CD4-positive, alpha-beta T cell treated with Interleukin-15 for 1 hour (primary cell): ENCODE measurements at places on chromosomes 11 and 22.

DNA sequence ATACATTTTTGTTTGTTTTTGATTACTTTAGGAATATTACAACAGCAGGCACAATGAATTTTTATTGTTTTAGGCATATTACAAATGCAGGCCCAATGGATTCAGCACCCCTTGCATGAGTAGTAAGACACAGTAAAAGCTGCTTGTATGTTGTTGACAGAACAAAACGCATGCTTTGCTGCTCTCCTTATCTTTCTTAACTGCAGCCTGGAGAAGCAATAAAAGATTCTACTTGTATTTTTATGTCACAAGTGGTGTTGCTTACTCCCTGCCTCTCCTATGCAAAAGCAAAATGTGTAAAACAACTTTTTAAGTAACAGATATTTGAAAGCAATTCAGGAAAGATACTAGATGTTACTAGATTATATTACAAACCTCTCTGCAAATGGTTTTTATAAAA is 73.9 kb downstream of the TRPC6 start:
- no peak for DNase-seq

DNA sequence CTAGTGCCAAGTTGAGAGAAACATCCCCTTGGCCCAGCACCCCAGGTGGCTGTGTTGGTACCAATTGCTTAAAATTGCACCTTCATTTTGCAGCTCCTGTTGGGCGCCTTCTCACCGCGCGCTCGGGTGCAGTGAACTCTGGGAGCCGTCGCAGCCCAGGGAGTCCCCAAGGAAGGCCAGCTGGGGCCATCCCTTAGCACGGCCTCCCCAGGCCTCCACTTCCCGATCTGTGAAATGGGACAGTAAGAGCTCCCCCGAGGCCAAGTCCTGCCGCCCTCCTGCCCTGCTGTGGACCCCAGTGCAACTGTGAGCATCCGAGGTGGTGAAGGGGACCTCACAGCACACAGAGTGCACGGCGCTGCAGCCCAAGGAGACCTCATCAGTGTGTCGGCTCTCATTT is 1234.1 kb downstream of the BRD1 start:
- DNase-seq: no peak

DNA sequence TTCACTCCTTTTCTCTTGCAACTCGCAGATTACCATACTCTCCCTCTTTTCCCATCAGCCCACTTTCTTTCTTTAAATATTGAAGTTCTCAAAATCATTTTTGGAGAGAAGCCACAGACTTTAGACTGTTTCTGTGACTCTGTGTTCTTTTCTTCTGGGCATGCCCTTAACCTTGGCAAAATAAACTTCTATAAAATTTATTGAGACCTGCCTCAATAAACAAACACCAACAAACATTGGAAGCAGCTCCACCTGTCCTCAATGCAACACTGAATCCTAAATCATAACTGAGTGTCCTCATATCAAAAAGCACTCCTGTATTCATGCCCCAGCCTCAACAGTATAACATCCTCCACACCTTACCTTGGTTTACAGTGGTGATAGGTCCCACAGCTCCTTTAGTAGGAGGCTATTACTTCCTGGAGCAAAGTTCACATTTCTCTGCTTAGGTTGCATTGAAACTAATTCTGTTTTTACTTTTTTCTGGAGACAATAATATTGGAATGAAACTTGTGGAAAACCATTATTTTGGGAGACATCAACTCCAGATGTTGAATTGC is 320.0 kb upstream of the LRRC4C start:
- no peak for DNase-seq

DNA sequence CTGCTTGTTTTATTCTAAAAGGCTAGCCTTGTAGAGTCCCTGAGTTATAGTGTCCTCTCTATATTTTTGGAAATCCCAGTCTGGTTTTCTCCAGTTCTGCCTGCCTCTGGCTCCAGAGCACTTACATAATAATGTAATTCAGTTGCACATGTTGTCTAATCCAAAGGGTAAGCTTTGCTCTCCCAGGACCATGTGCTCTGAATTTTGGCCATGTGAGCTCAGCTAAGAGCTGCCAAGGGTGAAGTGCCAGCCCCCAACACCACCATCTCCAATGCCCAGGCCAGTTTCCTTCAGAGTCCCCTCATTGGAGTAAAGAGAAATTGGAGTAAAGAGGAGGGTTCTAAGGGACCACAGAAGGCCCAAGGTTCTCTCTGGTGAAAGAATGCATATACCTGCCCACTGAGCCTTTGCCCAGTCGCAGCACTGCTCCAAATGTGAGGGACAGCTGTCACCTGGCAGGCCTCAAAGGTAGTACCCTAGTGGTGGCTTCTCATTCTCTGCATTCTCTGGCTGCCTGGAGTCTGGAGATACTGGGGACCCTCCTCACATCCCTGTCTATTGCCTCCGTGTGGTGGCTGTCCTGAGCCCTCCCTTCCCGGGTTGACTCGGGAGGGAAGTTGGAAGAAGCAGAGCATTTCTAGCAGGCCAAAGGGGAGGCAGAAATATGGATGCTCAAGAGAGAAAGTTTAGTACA is 4.9 kb downstream of the CRY2 start:
- DNase-seq: no peak

GRCh38 chr11:120028181-120028896 is 109.6 kb downstream of the TRIM29 start:
- DNase-seq: no peak

- DNase-seq: no peak
Observed at GRCh38 chr11:33543823-33544222, 156.8 kb downstream of the C11orf91 start.

- no peak for DNase-seq
Observed at GRCh38 chr11:78259777-78260487, 71.2 kb downstream of the USP35 start.

DNA sequence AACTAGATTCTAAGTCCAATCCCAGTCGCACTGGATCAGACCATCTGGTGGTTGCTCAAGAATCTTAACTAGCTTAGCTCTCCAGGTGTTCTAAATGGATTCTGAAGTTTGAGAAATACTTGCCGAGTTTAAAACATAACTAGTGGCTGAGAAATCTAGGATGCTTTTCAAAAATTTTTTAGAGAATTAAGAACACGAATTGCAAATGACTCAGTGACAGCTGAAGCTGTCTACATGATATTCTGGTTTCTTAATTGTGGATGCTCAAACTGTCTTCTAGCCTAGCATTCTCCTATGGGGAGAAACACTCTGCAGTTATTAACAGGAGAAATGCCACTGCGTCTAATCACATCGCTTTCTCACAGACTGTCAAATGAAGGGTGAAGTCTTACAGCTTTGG is 20.2 kb upstream of the TP53AIP1 start:
- DNase-seq: no peak

- no peak for DNase-seq
Observed at GRCh38 chr11:115083144-115083806, 404.9 kb downstream of the NXPE2 start.

GRCh38 chr11:73194593-73194992 is 23.5 kb upstream of the P2RY2 start:
- no peak for DNase-seq

- DNase-seq: peak; percentile 31
Observed at GRCh38 chr22:38317995-38318715, 922 bp upstream of the CSNK1E start.

DNA sequence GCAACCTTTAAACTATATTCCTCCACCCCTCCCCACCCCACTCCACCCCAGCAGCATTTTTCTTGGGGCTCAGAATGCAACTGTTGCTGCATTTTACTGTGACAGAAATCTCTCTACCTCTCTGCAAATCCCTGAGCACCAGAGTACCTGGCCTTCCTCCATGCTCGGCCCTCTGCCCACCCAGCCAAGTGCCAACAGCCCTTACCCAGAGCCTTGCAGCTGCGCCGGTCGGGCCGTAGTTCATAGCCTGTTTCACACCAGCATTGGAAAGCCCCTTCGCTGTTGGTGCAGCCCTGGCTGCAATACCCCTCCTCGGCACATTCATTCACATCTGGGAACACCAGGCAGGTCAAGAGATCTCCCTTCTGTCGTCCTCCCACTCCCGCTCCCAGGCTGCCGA is 23.4 kb downstream of the LRP4 start:
- no peak for DNase-seq

DNA sequence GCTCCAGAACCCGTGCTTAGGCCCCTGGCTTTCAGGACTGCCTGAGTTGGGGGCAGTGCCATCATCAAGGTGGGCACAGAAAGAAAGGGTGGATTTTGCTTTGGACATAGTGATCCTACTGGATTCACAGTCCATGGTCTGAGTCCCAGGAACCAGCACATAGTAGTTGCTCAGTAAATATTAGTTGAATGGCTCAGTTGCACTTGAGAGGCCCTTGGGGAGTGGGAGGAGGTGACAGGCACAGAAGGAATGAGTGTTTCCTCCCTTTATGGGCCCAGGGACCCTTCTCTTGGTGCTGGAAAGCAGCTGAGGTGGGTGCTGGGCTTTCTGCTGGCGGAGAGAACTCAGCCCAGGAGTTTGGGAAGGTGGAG is 16.6 kb downstream of the ARHGEF17 start:
- DNase-seq: no peak

DNA sequence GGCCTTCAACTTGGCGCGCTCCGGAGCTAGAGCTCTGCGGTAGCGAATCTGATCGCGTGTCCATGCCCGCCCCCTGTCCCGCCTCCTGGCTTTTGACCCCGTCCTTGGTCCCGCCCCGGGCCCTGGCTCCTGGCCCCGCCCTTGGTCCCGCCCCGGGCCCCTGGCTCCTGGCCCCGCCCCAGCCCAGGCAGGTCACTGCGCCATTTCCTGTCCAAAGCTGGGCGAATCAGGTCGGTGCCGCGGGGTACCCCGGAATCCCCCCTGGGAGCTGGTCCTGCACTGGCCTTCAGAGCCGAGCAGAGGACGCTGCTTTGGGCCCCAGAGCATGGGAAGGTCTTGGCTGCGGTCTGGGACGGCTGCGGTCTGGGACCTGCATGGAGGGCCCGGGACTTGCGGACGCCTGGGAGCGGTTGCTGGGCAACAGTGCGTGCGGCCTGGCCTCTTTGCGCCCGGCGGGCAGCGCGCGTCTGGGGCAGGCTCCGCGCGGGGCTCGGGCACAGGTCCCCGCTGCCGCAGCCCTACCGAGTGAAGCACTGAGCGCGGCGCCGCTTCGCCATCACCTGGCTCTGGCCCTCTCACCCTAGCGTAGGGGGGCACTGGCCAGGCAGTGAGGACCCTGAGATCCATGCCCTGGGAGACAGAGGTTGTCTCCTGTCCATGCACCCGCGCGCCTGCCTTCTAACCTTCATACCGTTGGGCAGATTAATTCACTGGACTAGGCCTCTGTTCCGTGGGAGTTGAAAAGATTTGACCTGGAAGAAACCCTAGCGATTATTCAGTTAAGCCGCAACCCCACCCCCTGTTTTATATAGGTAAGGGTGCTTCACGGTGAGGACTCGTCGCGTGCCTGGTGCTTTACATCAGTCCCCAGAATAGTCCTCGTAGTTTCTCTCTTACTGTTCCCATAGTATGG is at the start of gene TTC12:
Gene TTC12 (plus strand): TSS at position 195 of the 913 bp plus-strand sequence. CDS start 1,675 bp downstream, outside the sequence.
- DNase-seq: peak; percentile 91

DNA sequence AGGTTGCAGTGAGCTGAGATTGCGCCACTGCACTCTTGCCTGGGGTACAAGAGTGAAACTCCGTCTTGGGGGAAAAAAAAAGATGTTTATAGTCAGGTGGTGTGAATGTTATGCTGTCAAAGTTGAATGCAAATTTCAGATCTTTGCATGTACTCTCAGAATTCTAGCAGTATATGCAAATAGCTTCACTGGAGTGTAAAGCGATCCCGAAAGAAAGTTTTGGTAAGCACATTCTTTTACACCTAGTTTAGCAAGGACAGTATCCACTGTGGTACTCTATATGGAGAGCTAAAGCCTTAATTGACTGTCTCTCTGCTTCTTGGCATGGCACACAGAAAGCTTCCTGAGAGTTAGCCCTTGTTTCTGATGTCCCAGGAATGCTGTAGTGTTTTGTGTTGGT is 4.0 kb downstream of the JAM3 start:
- no peak for DNase-seq

GRCh38 chr11:118264569-118265465 is 720 bp upstream of the MPZL2 start:
- no peak for DNase-seq

- DNase-seq: no peak
Observed at GRCh38 chr11:109677876-109678275, 255.9 kb downstream of the C11orf87 start.

GRCh38 chr11:129637473-129637872 is 178.2 kb upstream of the TMEM45B start:
- no peak for DNase-seq

DNA sequence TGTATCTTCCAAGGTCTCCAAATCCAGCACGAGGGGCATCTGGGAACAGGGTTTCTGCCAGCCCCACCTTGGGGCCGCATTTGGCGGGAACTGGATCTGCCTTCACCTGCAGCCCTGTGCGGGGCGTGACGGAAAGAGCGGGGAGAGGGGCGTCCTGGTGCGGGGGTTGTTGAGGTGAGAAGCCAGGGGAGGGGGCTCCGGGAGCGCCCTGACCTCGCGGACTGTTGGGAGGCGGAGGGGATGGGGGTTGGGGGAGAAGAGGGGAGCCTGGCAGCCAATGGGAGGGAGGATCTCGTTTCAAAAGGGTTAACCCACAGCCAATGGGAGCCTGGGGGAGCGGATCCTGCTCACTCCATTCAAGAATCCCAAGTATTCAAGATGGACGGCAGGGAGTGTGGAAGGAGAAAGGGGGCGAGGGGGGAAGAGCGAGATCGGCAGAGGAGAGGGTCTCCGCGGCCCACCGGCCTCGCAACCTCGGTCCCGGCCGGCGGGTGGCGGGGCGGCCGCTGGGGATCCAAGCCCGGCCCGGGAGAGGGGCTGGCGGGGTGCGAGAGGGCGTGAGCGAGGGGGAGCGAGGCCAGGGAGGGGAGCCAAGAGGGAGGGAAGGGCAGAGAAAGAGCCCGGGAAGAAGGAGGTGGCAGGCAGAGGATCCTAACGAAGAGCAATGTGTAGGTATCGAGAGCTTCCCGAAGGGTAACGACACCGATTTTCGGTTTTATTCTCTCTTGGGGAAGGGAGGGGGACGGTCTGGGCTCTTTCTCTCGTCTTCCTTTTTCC is 11.5 kb downstream of the YPEL4 start:
- no peak for DNase-seq

DNA sequence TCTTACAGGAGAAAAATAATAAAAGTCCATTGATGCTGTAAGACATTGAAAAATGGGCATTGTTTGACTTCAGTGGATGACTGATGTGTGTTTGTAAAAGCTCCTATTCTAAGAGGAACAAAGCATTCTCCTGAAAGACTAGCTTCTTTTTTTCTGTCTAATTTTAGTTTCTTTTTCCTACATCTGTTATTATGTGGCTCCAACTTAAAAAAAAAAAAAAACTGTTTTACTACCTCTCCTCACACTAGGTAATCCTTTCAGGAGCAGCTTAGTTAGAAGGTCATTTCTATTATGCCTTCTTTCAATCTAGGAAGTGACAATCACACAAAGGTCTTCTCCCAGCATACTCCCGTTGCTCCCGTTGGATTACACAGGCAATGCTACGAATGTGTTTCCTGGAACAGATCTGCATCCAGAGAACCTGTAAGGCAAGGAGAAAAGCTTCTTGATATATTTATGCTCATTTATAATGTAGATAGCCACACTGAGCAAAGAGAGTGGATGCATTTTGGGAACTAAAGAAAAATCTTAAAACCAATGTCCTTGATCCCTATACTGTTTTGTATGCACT is 595.1 kb upstream of the CCDC179 start:
- DNase-seq: no peak

- DNase-seq: no peak
Observed at GRCh38 chr11:37320921-37321320, 722.9 kb upstream of the RAG2 start.

- DNase-seq: no peak
Observed at GRCh38 chr11:74330075-74330858, 18.8 kb upstream of the P4HA3 start.

- DNase-seq: no peak
Observed at GRCh38 chr22:21033895-21034294, 1.5 kb upstream of the SLC7A4 start.

GRCh38 chr11:128692753-128693415 is 988 bp upstream of the FLI1 start:
- peak; percentile 25 for DNase-seq

GRCh38 chr11:94732617-94733281 is 35.4 kb upstream of the AMOTL1 start:
- no peak for DNase-seq
